ENCODE measurements at places on chromosomes 7 and 10.
A peak's percentile ranks its signal among the peaks of the same experiment; 100 is the strongest.

DNA sequence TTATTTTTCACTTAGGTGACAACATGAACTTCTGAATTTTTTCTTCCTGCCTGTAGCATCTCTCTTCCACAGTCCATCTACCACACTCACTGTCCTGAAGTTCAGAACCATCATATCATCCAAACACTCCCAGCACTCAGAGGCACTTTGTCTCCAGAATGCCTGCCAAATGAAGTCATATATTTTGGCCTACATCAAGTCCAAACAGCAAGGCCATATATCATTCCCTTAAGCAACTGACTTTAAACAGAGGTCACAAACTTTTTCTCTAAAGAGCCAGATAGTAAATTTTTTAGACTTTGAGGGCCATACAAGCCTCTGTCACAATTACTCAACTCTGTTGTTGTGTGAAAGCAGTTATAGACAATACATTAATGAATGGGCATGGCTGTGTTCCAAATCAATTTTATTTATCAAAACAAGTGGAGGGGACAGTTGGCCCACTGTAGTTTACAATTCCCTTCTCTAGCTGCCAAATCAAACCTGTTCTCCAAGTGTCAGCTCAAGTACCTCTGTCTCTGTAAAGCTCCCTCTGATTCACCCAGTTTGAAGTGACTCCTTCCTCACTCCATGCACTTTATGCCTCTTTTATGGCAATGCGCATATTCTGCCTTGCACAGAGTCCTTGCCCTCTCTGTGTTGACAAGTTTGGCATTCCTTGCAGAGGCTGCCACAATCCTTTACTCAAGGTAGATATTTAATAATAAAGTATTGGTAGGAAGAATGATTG is 305.7 kb downstream of the FZD1 start:
- DNase-seq: no peak

- DNase-seq: no peak
Measured at GRCh38 chr10:70589762-70590654, 12.5 kb downstream of the PRF1 start.

DNA sequence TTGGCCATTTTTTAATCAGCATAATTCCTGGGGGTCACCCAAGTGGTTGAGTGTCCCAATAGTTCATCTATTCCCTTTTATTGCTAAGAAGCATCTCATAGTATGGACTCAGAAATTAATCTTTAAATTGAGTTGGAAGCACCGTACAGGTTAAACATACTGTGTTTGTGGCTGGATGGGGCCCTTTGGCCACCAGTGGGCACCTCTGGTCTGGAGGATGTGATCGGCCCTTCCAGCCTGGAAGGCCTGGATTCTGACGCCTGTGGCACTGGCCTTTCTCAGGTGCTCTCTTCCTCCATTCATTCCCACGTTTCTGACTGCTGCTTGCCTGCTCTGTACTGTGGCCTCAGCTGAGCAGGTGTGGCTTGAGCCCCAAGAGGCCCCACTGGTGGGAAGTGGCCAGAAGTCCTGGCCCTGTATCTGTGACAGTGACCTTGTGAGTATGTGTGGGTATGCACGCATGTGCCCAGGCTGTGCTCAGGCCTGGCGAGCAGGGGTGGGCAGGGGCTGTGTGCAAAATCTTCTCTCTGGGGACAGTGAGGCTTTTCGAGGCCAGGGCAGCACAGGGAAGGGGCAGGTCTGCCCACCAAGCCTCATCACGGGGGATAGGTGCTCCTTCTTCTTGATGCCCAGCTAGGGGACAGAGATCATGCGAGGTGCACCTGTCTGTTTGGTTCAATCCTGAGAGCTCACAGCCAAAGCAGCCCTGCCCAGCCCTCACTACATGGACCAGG is 30.1 kb downstream of the LDB3 start:
- DNase-seq: no peak

DNA sequence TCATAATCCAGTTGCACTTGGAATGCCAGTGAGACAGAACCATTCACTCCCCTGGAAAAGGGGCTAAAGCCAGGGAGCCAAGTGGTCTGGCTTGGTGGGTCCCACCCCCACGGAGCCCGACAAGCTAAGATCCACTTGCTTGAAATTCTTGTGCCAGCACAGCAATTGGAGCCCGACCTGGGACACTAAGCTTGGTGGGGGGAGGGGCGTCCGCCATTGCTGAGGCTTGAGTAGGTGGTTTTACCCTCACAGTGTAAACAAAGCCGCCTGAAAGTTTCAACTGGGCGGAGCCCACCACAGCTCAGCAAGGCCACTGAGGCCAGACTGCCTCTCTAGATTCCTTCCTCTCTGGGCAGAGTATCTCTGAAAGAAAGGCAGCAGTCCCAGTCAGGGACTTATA is 200.7 kb upstream of the NPSR1 start:
- peak; percentile 77 for DNase-seq

- DNase-seq: no peak
Measured at GRCh38 chr10:22581461-22581860, 132.9 kb downstream of the PIP4K2A start.

- DNase-seq: no peak
Measured at GRCh38 chr7:132861424-132861823, 220.5 kb downstream of the CHCHD3 start.

- DNase-seq: peak; percentile 83
Measured at GRCh38 chr10:14601872-14602725, 172.6 kb downstream of the FAM107B start.

GRCh38 chr10:113006656-113007342 is 56.8 kb downstream of the TCF7L2 start:
- DNase-seq: no peak

DNA sequence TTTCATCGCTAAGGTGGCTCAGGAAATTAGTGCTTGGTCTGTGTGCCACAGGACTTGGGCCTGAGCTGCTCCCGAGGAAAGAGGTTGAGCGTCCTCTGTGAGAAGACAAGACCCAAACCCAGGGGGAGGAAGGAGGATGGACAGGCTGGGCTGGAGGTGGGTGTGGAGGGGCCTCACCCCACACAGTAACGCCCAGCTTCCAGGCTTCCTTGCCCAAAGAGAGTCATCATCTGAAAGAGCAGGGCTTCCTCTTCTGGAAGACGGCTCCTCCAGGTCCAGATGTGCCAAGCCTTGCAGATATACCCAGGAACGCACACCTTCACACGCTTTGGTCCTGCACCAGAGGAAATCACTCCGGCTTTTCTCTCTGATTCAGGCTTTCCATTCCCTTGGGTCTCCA is 127.8 kb upstream of the MGMT start:
- DNase-seq: no peak
